Spinal cord (tissue), 10 donors: ENCODE measurements at places on chromosomes 11 and 22. TPM values are rescaled to one million over a fixed set of nuclear protein-coding genes. Genes with fewer than 3 reads are reported as not detected.

Gene PAX6
- 24.7 TPM for total RNA-seq

Gene CHST1
- total RNA-seq = 10.5 TPM

DNA sequence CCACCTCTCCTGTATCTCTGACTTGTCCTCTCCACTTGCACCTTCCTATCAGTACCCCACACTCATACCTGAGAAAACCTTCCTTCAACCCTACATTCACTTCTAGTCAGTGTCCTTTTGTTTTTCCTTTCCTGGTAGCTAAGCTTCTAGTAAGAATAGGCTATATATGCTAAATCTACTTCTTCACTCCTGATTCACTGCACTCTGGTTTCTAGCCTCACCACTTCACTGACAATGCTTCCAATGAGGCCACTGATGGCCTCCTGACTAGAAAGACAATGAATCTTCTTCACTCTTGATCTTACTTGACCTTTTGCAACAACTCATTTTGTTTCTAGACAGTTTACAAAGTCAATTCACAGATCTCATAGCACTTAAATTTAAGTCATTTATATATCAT, 52.0 kb downstream of the RELT start:
- DNase-seq = no peak

Gene CACNA1I
- total RNA-seq = 4.5 TPM

Gene FLRT1
- 7.0 TPM for total RNA-seq

DNA sequence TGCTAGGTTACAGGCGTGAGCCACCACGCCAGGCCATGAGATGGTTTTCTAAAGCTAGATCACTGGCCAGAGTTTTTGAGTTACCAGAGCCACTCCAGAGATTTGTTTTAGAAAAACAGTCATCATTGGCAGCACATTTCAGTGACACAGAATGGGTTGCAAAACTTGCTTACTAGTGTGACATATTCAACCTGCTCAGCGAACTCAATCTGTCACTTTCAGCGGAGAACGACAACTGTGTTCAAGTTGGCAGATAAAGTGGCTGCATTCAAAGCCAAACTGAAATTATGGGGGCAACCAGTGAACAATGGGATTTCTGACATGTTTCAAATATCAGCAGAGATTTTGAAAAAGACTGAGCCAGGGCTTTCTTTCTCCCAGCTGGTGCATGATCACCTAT, 456.3 kb upstream of the ISX start:
- no peak for DNase-seq

DNA sequence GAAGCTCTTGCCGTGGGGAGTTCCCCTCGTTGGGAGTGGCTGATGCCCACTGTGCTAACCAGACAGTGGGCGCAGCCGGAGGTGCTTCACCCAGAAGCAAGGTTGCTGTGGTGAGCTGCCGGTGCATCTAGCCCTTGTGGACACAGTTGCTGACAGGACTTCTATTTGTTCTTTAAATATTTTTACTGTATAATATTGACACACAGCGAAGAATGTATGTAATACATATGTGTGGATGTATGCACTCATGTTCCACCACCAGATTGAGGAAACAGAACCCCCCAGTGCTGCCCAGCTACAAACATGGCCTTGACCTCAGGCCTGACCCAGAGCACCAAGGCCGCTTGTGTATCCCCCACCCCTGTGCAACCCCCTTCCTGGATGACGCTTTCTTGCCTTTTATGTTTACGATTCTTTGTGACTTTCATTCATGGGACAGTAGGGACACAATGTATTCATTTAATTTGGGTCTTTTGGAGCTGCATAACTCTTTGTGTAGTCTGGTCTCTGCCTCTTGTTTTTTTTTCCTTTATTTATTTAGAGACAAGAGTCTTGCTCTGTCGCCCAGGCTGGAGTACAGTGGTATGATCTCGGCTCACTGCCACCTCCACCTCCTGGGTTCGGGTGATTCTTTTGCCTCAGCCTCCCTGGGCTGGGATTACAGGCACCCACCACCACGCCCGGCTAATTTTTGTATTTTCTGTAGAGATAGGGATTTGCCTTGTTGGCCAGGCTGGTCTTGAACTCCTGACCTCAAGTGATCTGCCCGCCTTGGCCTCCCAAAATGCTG, 132.6 kb downstream of the TBC1D22A start:
- no peak for DNase-seq

Gene SCN2B
- total RNA-seq = 12.6 TPM

DNA sequence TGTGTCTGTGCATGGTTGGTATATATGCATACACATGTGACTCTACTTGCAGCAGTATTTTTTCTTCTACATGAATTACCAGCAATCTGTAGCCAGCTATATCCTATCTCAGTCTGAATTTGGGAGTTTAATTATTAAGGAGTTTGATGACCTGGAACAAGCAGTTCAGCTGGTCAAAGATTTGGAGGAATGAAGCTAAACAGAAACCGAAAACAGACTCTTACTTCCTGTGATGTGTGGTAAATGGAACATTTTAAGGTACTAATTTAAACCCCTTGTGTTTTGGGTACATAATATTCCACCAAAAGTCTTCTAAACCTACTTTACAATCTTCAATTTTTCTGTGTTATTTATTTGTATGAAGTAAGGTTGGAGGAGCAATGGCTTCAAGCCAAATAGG, 124.4 kb upstream of the PGR start:
- no peak for DNase-seq

Gene P4HA3
- 6.9 TPM for total RNA-seq

Gene C22orf15
- total RNA-seq = 4.9 TPM

GRCh38 chr11:41578421-41579051, 119.1 kb upstream of the LRRC4C start:
- no peak for DNase-seq

DNA sequence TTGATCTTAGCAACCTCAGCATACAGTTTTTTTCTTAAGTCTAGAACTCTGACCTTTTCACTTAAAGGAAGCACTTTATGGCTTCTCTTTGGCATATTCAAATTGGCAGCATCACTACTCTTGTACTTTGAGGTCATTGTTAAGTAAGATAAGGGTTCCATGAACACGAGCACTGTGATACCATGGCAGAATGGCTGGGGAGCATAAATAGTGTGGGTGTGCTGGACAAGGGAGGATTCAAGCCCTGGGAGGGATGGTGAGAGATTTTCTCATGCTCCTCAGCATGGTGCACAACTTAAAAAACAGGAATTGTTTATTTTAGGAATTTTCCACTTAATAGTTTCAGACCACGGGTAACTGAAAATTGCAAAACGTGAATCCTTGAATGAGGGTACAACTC, 111.4 kb downstream of the ATXN10 start:
- DNase-seq = no peak

- no peak for DNase-seq
These were observed 12.7 kb upstream of the KAT5 start for GRCh38 chr11:65699306-65699705.

Gene E2F8
- total RNA-seq = 2.3 TPM

DNA sequence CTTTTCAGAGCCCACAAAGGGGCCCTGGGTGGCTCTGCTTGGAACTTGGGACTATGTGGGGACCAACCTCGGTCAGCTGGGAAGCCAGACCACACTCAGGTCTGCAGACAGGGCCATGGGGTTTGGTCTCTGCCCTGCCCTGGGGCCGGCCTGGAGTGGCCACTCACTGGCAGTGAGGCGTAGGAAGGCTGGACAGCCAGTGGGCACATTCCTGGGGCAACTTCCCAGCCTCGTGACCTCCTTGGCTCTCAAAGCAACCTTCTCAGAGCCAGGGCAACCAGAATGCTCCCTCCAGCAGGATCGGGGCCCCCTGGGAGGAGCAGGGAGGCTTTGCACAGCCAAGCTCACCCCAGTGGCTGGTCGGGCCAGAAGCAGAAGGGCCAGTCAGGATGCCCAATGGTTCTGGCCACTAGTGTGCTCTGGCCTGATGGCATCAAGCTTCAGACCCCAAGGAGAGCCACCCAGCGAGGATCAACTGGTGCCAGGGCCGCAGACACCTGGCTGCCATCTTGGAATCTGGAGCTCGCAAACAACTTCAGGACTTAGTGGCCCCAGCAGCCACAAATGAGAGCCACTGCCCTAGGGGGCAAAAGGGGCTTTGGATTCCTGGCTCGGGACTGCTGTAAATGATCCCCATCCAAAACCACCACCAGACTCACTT, 87.1 kb downstream of the MYEOV start:
- DNase-seq = no peak
